Cerebellar cortex (tissue), 1 donor: ENCODE measurements at places on chromosomes 6 and 20.

DNA sequence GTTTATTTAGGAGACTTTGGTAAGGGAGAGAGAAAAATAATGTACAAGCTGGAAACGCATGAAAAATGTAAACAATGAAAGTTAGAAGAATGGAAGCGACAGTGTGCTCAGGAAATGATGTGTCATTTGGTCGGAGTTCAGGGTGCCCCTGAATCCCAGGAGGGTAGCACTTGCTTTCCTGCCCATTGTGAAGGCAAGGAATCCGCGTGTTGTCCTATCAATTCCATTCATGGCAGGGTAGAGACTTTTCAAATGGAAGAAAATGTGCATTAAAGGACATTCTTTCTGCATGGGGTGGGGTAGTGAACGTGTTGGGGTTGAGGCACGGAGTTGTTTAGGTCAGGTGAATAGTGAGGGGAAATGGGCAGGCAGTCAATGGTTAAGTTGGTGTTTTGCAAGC lies 33.7 kb downstream of the GCNT2 start:
- no peak for DNase-seq

DNA sequence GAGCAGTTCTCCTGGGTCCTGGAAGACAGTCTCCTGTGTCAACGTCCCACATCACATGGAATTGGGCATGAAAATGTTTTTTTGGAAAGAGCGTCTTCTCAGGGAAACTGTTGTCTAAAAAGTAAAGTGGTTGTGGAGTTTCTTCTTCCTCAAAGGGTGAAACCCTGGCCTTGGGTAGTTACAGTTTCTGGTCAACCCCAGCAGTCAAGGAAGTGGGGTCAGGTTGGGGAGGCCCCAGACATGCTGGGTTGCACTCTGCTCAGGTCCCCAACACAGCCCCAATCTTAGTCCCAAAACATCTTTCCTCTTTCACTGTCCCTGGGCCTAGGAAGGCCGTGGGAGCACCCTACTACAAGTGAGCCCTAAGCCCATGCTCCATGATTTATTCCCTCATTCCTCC lies 996 bp upstream of the NFKBIE start:
- DNase-seq: no peak

GRCh38 chr20:62606016-62606415 lies 36.3 kb upstream of the SLCO4A1 start:
- DNase-seq: no peak

GRCh38 chr6:17066610-17067009 lies 35.2 kb upstream of the STMND1 start:
- no peak for DNase-seq

GRCh38 chr6:25186919-25187318 lies 92.3 kb upstream of the CARMIL1 start:
- DNase-seq: no peak

DNA sequence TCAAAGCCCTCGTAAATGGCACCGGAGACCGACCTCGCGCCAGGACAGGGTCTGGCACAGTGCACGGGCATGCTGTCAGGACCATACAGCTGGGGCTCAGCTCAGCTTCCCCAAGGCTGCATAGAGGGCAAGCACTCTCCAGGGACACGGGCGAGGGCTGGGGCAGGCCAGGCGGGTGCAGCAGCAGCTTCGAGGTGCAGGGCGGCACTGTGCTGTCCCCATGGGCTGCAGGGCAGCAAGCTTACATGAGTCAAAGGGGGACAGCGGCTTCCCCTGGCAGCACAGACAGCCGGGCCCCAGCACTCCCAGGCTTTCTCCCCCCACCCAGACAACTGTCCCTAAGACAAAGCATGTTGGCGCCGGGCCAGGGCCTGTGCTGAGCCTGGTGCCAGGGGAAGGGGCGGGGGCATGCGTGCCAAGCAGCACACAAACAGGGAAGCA lies 25.7 kb downstream of the PSMG4 start:
- DNase-seq: no peak

DNA sequence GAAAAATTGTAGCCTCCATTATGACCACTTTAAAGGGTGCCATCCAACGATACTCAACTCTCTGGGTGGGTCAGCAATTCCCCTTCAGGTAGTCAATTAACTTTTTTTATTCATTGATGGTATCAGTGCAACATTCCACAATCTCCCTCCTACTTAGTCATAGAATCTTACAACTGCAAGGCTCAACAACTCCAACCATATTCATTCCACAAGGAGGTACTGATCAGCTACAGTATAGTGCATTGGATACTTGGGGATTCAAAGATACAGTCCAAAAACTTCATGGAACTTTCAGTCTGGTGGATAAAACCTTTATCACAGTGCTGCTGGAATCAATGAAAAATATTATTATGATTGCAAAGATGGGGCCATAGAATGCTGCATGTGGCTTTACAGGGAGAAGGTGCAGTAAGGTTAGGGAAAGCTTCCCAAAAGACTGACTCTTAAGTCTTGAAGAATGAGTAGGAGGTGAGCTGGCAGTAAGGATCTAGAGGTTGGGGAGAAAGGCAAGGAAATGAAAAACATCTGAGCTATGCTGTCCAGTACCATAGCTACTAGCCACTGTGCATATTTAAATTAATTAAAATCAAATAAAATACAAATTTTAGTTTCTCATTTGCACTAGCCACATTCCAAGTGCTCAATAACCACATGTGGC lies 314.7 kb upstream of the PRDM1 start:
- no peak for DNase-seq
